T-cell (primary cell): ENCODE measurements at places on chromosomes 4 and X.

GRCh38 chr4:160319221-160319867 is 1216.5 kb downstream of the RAPGEF2 start:
- H3K4me3 ChIP-seq, result no peak overlapping the region
- no peaks in the 10 kb centered on the region for H3K27me3 ChIP-seq
- no peak for DNase-seq
- no peak overlapping the region for H3K27ac ChIP-seq

GRCh38 chr4:133440404-133440803 is 291.3 kb downstream of the PCDH10 start:
- DNase-seq, result no peak
- no peak overlapping the region for H3K4me3 ChIP-seq
- no peaks in the 10 kb centered on the region for H3K4me1 ChIP-seq

- DNase-seq, result no peak
- peaks cover 14% of the 10 kb centered on the region for H3K27me3 ChIP-seq
- H3K27ac ChIP-seq, result no peak overlapping the region
- H3K36me3 ChIP-seq, result no peaks in the 10 kb centered on the region
- H3K4me1 ChIP-seq, result no peaks in the 10 kb centered on the region
- no peak overlapping the region for H3K4me3 ChIP-seq
Measured at GRCh38 chrX:153438532-153438931, 7.3 kb downstream of the TREX2 start.

- DNase-seq, result no peak
- H3K36me3 ChIP-seq, result no peaks in the 10 kb centered on the region
- H3K27me3 ChIP-seq, result peaks cover 10% of the 10 kb centered on the region
- H3K27ac ChIP-seq, result no peak overlapping the region
- no peak overlapping the region for H3K4me3 ChIP-seq
Measured at GRCh38 chrX:155873188-155873587, 8.0 kb upstream of the VAMP7 start.

DNA sequence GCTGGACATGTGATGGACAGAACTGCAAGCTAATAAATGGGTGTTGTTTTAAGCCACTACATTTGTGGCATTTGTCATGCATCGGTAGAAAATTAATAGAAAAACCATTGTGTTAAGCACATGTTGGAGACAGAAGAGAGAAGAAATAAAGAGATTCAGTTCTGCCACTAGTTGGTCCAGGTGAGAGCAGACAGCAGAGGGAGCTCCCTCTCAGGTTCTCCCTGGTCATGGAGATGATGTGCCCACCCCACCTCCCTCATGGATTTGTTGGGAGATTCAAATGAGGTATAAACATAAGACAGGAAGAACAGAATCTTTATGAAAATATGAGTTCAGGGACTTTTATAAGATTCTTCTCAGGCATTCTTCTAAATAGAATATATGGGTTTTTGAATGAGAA is 36.8 kb upstream of the OCIAD2 start:
- H3K36me3 ChIP-seq, result no peaks in the 10 kb centered on the region
- no peaks in the 10 kb centered on the region for H3K27me3 ChIP-seq
- H3K4me1 ChIP-seq, result peaks cover 12% of the 10 kb centered on the region
- DNase-seq, result no peak

- no peak overlapping the region for H3K27ac ChIP-seq
- H3K36me3 ChIP-seq, result no peaks in the 10 kb centered on the region
- no peak overlapping the region for H3K4me3 ChIP-seq
- peaks cover 26% of the 10 kb centered on the region for H3K4me1 ChIP-seq
Measured at GRCh38 chr4:2802618-2803531, 10.0 kb downstream of the SH3BP2 start.

GRCh38 chrX:40175511-40176350 is 78.0 kb upstream of the BCOR start:
- H3K27ac ChIP-seq, result peak overlapping the region; percentile 98
- no peaks in the 10 kb centered on the region for H3K36me3 ChIP-seq
- DNase-seq, result peak; percentile 75
- H3K4me3 ChIP-seq, result peak overlapping the region; percentile 46
- no peaks in the 10 kb centered on the region for H3K27me3 ChIP-seq
- H3K4me1 ChIP-seq, result peaks cover 5% of the 10 kb centered on the region

GRCh38 chrX:35728481-35728880 is 69.7 kb upstream of the MAGEB16 start:
- no peak overlapping the region for H3K4me3 ChIP-seq
- no peak for DNase-seq
- no peaks in the 10 kb centered on the region for H3K27me3 ChIP-seq
- no peak overlapping the region for H3K27ac ChIP-seq

DNA sequence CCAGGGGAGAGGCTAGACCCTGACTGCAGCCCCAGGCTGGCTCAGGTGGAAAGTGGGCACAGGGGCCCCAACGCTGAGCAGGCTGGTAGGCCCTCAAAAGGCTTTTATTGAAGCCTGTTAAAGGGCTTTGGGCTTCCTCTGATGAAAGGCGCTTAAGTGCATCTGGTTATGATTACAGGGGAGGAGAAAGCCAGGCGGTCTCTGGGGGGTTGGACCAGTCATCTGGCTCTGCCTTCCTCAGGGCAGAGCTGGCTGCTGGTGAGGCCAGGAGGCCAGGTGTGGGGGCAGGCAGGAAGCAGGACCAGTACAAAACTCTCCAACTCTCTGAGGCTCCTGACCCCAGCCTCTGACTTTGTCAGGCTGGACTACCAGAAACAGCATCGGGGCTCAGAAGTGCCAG is 68.8 kb upstream of the BCOR start:
- no peaks in the 10 kb centered on the region for H3K4me1 ChIP-seq
- no peaks in the 10 kb centered on the region for H3K27me3 ChIP-seq
- H3K27ac ChIP-seq, result no peak overlapping the region
- DNase-seq, result no peak

DNA sequence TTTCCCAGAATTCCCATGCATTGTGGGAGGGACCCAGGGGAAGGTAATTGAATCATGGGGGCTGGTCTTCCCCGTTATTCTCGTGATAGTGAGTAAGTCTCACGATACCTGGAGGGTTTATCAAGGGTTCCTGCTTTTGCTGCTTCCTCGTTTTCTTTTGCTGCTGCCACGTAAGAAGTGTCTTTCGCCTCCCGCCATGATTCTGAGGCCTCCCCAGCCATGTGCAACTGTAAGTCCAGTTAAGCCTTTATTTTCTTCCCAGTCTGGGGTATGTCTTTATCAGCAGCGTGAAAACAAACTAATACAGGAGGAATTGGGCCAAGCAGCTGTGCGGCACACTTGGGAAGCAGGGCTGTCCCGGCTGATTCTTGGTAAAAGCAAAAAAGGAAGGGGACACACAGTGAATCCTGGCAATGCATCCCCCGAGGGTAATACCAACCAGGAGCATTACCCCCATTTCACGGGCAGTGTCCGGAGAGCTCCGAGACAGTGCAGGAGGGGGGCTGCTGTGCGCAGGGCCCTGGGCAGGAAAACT is 185.7 kb downstream of the AFAP1 start:
- no peak for DNase-seq
- H3K4me3 ChIP-seq, result no peak overlapping the region
- H3K4me1 ChIP-seq, result peaks cover 20% of the 10 kb centered on the region
- no peaks in the 10 kb centered on the region for H3K27me3 ChIP-seq
- H3K27ac ChIP-seq, result no peak overlapping the region

- no peak overlapping the region for H3K27ac ChIP-seq
- H3K4me1 ChIP-seq, result no peaks in the 10 kb centered on the region
- H3K36me3 ChIP-seq, result no peaks in the 10 kb centered on the region
- H3K27me3 ChIP-seq, result no peaks in the 10 kb centered on the region
Measured at GRCh38 chr4:57100979-57101651, 9.1 kb downstream of the IGFBP7 start.

DNA sequence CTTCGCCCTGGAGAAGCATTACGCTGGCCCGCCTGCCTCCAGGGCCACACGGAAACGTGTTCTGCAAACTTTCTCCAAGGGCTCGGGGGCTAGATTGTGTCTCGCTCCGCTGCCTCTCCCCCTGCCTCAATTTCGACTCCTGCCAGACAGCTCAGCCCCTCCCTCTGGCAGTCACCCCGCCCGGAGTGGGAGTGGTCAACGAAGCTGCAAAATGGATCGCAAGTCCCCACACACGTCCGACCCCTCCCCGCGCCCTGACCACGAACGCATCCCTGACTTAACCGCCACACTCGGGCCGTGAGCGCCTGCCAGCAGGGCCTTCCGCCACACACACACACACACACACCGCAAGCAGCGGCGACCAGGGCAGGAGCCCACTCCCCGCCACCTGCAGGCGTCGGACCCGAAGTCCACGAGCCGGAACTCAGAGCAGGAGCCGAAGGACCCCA is 47.0 kb upstream of the NKAP start:
- peaks cover 47% of the 10 kb centered on the region for H3K27me3 ChIP-seq
- no peaks in the 10 kb centered on the region for H3K36me3 ChIP-seq
- peak overlapping the region; percentile 23 for H3K4me3 ChIP-seq
- H3K27ac ChIP-seq, result no peak overlapping the region
- no peak for DNase-seq
- peaks cover 23% of the 10 kb centered on the region for H3K4me1 ChIP-seq

- H3K36me3 ChIP-seq, result peaks cover 7% of the 10 kb centered on the region
- peak overlapping the region; percentile 58 for H3K27ac ChIP-seq
- DNase-seq, result peak; percentile 50
- no peaks in the 10 kb centered on the region for H3K27me3 ChIP-seq
Measured at GRCh38 chr4:76993787-76994641, 44.5 kb downstream of the SEPTIN11 start.
